ENCODE measurements at places on chromosomes 3 and 15.

DNA sequence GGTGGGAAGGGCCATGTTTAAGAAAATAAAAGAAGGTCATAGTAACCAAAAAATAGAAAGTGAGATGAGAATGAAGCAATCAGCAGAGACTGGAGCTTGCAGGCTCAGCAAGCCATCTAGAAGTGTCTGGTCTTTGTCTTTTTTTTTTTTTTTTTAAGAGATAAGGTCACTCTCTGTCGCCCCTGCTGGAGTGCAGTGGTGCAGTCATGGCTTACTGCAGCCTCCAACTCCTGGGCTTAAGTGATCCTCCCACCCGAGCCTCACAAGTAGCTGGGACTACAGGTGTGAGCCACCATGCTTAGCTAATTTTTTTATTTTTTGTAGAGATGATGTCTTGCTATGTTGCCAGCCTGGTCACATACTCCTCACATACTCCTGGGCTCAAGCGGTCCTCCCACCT lies 36.2 kb downstream of the GXYLT2 start:
- no peak for DNase-seq

DNA sequence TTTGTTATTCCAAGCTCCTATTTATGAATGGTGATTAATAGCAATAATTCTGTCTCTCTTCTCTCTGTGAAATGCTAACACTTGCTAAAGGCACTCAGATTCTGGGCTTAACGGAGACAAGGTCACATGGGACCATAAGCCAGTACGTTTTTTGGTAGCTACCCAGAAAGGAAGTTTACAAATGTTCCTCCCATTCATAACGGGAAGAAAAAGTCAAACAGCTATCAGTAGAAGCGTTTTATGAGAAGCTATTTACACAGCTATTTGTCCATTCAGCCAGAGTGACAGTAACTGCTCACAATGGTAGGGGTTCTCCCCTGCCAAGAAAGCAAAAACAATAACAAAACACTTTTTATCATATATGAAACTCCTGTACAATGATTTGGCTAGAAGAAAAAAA lies 51.5 kb downstream of the ZMAT3 start:
- no peak for DNase-seq

DNA sequence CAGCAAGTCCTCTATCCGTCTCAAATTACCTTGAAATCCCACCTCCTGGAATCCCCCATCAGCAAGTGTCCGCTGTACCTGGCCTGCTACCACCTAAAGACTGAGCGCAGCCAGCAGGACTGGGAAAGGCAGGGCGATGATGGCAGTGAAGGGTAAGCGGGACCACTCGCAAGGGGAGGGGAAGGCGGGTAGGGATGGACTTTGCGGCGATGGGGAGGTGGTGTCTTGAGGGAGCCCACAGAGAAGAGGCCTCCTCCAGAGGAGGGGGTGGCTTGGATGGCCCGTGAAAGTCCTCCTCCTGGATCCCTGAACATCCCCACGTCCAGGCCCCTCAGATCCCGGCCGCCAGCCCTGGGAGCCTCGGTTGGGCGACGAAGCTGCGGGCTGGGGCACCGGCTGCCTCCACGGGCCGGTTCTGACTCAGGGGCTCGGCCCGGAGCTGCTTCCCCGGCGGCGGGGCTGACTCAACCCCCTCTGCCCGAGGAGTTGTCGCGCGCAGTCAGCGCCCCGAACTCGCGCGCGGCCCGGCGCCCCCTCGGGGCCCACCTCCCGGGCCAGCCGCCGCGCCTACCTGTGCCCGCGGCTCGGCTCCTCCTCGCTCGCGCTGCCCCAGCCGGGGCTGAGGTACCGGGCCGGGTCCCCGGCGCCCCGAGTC lies 512 bp downstream of the LARP6 start:
- no peak for DNase-seq

DNA sequence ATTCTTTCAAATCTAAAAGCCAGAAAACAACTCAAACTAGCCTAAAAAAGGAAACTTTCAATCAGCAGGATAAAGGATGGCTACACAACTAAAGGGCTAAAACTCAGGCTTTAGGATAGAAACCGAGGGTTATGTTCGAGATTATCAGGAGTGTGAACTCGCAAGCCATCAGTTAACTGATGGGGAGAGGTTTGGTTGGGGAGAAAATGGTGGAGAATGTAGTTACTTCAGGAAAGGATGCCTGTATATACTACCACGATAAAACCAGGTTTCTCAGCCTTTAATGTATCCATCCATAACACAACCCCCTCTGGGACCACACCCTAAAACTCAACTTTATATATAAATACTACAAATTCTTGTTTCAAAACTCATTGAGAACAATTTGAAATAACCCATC lies 22.2 kb downstream of the TRA2B start:
- no peak for DNase-seq

DNA sequence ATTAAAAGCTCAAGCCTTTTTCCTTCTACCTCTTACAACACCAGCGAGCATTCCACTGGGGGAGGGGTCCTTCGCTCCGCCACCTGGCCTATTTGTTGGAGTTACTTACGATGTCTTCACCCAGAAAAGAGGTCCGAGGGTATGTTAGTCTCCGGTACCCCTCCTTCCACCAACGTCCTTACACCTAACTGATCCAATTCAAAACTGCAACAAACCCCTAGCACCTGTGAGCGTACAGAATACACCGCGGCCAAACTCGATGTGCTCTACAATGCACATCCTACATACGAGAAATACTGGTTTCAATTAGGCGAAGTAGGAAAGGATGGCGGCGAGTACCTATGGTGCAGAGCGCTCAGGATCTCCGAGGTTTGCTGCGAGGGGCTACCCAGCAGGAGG lies 944 bp downstream of the SLITRK3 start:
- DNase-seq, result no peak

DNA sequence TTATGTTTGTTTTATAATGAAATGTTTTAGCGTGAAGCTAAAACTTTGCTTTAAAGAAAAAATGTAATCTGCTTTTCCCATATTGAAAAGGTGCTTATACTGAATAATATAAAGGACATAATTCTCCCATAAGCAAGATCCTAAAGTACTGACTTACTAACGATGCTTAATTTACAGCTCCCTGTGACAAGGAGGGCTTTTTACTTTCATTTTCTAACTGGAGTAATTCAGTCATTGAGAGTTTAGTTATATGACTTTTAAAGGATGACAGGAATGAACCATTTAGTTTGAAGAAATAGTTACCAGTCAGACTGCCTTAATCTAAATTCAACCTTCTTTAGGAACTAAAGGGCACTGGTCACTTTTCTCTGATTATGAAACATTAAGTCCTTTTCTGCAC lies 19.3 kb upstream of the ZPLD1 start:
- no peak for DNase-seq

DNA sequence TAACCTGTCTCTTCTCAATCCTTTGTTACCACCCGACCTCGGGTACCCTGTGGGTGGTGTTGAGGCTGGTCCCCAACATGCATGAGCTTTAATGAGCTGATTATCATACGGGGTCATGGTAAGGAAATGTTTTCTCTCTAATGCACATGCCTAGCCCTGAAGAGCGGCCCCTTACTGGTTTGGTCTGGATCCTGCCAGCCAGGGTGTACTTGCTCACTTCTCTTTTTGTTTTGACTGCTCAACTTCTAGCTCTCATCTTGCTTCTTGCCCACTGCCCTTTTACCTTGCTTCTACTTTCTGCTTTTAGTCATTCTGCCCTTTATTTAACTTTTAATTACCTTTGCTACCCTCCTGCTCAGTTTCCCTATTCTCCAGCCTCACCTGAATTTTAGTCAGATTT lies 44.3 kb upstream of the ACAD9 start:
- no peak for DNase-seq
